ENCODE measurements at places on chromosomes 1 and 21.

DNA sequence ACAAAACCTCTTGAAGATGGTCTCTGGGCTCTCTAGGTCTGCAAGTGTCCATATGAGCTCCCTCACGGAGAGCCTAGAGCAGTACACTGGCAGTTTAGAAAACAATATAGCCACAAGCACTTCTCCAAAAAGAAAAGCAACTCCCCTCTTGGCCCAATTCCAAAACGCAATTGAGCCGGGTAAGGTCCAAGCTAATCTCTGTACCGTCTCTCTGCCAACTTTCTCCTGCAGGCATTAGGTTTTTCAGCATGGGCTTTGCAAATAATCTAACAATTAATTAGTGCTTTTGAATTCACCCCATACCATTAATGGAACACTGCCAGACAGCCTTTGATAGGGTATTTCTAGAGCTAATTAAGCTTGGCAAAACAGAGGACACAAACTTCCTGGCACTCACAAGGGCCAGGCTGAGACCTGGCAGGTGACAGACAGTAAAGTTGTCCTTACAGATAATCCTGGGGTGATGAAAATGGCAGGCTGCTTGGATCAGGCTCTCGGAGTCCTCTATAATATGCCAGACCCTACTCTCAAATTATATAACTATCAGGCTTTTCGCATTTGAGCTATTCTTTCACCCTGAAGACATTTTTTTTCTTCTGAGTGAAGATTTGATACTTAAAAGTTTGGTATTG, 39.8 kb downstream of the TGFBR3 start:
- DNase-seq: peak; percentile 64

GRCh38 chr1:87191646-87192045, 137.0 kb upstream of the LMO4 start:
- no peak for DNase-seq

DNA sequence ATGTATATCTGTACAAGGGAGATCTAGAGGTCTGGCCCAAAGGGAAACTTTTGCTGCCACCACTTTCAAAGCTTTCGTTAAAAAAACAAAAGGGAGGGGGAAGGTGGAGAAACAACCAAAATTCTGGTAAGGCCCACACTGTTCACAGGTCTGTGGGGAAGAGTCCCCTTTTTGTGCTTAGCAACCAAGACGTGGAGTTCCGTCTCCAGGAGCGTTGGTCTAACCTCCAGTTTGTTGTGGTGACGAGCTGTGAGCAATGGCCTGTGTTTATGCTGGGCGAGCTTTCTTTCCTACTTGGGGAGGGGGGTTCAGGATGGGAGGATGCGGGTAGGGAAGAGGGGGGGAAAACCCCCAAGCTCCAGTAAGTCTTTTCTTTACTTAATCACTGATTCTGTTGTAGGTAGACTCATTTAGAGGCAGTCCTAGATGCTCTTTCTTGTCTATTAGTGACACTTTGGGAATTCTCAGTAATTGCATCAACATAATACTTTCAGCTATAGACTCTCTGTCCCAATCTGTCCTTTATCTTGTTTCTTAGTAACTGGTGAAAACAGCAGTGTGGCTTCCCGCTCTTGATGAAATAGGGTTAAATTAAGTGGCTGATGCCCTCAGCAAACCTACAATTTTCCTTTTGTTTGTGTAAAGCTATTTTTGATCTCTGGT, 1.5 kb downstream of the HIPK1 start:
- DNase-seq: no peak

DNA sequence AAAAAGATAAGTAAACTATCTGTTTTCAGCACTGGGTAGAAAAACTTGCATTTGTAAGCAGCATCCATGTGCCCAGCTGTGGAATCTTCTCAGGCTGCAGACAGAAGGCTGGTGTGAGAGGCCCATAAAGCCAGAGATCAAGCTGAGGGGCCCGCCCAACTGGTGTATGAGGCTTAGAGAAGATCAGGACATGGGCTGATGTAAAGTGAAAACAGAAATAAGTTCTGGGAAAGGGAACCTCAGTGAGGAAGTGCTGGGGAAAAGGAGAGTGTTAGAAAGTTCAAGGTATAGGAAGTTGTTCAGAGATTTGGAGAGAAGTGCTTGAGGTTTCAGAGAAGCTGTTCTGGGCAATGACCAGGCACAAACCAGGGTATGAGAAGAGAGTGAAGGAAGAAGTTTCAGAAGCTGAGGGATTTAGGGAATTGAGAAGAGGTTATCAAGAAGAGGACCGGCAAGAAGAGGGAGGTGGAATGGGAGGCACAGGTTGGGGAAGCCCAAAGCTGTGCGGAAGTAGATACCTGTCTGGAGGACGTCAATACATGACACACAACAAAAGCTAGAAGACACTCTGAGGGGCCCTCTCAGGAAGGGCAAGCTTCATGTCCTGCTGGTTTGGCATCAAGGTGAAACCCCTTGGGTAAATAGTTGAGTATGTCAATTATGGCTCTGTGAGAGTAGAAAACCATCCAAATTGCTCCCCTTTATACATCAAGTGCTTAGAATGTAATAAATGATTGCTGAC, 2.7 kb upstream of the CD5L start:
- no peak for DNase-seq

DNA sequence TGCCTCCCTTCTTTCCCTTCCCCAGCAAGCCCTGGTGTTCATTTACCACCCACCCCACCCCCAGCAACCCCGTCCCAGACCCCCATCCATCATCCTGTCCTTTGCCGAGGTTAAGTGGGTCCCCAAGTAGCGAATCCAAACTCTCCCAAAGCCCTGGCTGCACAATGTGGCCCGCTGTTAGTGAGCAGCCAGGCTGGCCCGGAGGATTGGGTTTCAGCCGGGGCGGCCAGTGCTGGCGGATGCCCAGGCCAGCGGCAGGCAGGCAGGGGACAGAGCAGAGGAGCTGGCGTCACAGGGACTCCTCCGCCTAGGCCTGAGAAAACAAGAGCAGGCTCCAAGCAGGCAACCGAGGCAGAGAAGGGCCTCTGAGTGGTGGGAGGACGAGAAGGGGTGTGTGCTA, 61.4 kb downstream of the EPHB2 start:
- DNase-seq: no peak

DNA sequence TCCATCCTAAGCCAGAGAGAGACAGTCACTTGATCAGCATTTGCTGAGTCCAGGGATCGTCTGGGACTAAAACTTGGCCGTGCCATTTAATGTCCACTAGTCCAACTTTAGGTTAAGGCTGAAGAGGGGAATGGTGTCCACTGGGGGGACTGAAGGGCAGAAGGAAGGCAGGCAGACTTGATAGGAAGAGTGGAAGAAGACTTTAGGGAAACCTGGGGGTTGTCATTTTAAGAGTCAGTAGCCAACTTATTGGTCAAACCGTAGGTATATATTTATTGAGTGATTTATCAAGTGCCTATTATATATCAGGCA, 1.3 kb upstream of the LMOD1 start:
- no peak for DNase-seq

DNA sequence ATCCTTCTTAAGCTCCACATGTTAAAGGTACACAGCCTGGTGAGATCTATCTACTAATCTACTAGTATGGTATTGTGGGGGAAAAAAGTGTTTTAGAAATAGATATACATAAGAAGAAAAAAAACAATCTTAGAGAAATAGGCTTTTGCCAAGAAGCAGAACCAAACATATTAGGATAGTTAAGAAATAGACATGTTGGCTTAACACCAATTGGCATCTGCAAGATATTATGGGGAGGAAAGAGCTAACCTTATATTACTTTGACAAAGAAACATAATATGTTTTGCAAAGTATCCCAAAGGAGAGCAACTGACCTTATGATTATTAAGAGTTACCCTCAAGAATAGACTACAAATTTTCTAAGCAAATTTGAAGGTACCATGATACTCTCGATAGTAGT, 202.9 kb downstream of the BRINP3 start:
- no peak for DNase-seq

- DNase-seq: no peak
These were observed 24.4 kb downstream of the SNAP47 start for GRCh38 chr1:227759341-227760300.

DNA sequence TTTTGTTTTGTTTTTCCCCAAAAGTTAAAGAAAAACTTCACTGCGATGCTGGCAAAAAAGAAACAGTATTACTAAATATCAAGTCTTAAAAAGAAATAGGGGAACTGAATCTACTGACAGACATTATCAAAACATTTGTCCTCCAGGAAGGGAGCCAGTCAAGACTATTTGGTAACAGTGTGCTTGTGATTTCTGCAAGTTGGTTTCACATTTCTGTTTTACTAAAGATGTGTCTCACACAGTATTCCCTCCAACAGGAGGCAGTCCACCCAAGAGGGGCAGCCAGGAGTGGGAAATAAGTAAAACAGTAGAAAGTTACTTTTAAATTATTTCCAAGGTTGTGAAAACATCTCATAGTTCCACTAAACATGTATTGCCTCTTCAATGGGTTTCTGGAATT, 74.4 kb upstream of the SDC3 start:
- no peak for DNase-seq

GRCh38 chr1:231241750-231242149, 738 bp downstream of the GNPAT start:
- DNase-seq: no peak

- no peak for DNase-seq
These were observed 25.8 kb upstream of the LRRN2 start for GRCh38 chr1:204711103-204711946.

DNA sequence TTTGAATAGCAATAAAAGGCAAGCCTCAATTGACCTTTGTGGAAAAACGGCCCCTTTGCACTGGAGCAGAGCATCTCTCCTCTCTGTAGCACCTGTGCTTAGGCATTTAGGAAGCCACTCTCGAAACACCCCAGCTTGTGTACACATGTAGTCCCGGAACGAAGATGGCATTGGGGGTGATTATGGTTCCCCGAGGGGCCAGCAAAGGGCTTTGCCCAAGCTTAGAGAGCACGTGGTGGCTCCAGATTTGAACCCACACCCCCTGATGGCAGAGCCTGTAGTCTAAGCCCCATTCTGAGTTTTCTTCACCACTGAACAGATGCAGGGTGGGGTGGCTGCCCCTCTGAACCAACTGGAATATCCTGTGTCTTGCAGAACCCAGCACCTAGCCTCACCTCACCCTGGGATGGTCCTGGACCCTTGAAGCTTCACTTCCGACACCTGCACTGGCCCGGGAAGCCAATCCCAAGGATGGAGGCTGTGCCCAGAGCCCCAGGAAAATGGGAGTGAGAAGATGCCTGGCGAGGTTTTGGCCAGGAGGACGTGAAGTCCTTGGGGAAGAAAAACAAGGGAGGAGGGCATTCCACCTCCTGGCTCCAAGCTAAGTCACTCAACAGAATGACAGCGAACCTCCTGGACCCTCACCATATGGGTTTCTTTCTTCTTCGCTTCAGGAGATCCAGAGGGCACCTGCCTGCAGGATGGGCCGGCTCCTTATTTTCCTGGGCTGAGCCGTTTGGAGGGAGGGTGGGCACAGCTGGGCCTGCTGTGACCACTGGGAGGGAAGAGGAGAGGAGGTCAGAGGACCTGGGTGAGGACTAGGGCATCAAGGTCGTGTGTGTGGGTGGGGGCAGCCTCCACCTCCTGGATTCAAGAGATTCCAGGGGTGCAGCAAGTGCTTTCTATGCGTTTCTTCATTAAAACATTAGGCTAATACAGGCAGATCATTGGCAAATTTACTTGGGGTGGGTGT, 37.7 kb downstream of the IGFN1 start:
- no peak for DNase-seq

DNA sequence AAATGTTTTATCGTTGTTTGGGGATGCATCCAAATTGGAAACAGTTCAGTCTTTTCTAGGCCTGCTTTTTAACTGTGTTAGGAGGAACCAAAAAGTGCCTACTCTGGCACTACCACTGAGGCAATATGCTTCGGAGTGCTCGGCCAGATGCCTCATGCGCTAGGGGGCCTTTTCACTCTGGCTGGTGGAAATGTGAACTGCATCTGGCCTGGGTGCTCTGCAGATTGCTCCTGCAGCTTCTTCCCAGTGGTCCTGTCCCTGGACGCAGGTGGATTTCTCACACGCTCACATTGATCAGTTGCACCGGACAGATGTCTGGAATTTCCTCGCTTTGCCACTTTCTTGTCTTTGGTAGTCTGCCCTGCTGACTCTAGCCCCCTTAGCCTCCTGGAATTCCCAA, 330.2 kb upstream of the FMN2 start:
- no peak for DNase-seq

- DNase-seq: no peak
These were observed 613.9 kb upstream of the NEGR1 start for GRCh38 chr1:72896256-72896655.

DNA sequence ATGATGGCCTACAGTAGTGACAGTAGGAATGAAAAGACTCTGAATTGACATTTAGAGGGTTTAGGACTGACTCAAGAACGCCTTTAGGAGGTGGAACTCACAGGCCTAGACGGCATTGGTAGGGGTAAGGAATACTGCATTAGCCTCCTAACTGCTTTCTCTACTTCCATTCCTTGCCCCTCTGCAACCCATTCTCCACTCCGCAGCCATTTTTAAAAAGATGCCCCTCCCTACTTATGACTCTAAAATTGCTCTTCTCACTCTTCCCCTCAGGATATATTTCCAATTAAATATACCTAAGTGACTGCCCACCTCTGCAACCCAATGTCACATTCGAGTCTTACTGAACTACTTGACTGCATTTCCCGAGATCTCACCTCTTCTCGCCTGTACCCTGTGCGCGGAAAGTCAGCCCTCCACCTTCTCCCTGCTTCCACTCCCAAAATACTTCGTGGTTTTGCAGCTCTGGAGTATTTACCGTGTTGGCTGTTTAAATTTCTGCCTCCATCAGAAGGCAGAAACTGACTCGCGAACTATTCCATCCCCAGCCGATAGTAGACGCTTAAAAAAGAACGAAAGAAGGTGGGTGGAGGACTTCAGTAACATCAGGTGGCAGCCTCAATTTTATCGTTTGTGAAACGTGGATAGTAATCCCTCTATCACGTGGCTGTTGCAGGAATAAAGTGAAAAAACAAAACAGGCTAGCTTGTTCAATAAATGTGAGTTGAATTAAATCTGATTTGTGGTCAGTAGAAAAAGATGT, 1.1 kb upstream of the YBX1 start:
- no peak for DNase-seq

GRCh38 chr1:184970691-184971161, 3.6 kb downstream of the NIBAN1 start:
- DNase-seq: no peak

Data from NCI-H510A (cell line).